ENCODE measurements at places on chromosomes 6 and 20. TPM values are rescaled to one million over a fixed set of nuclear protein-coding genes. Genes with fewer than 3 reads are reported as not detected.

DNA sequence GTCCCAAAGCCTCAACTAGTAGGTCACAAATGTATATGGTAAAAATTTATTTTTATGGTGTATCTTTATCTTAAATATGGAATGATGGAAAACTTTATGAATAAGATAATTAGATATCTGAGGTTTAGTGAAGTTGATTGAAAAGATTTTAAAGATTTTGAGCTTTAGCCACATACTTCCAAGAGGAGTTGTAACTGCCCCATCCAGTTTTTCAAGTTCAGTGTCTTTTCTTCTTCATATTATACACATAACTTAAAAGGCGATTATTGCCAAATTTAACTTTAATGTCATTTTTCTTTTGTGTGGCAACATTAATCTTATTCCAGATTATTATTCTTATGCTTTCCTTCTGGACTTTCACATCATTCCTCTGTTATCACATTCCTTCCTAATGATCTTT is 266.4 kb downstream of the TINAG start:
- DNase-seq = no peak

GRCh38 chr6:154590756-154591155 is 80.3 kb upstream of the CNKSR3 start:
- no peak for DNase-seq

GRCh38 chr6:71246596-71246995 is 42.0 kb upstream of the OGFRL1 start:
- DNase-seq = no peak

DNA sequence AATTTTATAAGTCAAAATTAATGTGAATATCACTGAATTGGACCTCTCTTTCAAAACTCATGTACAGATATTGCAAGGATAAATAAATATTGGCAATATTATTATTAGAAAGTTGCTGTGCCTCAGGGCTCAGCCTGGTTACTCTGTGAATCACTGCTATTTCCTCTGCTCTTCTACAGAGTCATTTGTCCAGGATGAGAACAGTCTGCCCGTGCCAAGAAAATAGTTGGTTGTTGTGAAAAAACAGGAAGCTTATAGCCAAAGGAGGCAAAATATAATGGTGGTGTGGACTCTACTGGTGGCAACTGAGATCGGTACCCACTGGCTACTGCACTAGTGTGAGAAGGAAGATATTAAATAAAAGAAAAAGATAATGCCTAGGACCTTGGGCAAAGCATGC is 93.6 kb downstream of the RIMS1 start:
- DNase-seq = peak; percentile 67

Gene HLA-DRB1
- not detected for total RNA-seq

Gene AVP
- total RNA-seq = not detected

Gene ADGRF4
- not detected for total RNA-seq

Data from HFFc6 (cell line).